Heart right ventricle (tissue), 16 donors: ENCODE measurements at places on chromosomes 5 and 9. TPM values are rescaled to one million over a fixed set of nuclear protein-coding genes. Genes with fewer than 3 reads are reported as not detected.

SPATA6L gene
- total RNA-seq = 1.5 TPM

DNA sequence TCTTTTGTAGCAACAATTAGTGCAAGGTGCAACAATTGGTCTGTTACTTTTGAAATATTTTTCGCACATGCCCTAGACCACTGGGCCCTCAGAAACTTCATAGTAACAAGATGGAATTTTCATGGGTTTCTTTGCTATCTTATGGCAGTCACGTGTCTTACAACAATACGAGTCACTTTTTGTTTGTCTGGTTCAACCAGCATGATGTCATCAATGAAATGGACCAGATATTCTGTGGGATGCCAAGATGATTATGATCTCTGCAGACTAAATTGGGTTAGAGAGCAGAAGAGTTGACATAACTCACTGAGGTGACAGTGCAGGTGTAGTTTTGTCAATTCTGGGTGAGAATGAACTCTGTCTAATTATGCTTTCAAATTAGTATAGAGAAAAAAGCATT is 239.6 kb upstream of the RIOK2 start:
- no peak overlapping the region for H3K4me3 ChIP-seq
- H3K27me3 ChIP-seq = no peaks in the 10 kb centered on the region

- peak overlapping the region; percentile 59 for H3K27ac ChIP-seq
- no peak overlapping the region for H3K4me3 ChIP-seq
- peaks cover 24% of the 10 kb centered on the region for H3K4me1 ChIP-seq
- peak; percentile 24 for DNase-seq
- no peaks in the 10 kb centered on the region for H3K36me3 ChIP-seq
Measured at GRCh38 chr5:123875561-123876275, 363.7 kb downstream of the CSNK1G3 start.

- H3K4me3 ChIP-seq = no peak overlapping the region
- no peak overlapping the region for H3K27ac ChIP-seq
- no peak for DNase-seq
- no peaks in the 10 kb centered on the region for H3K36me3 ChIP-seq
- H3K4me1 ChIP-seq = no peaks in the 10 kb centered on the region
- H3K27me3 ChIP-seq = no peaks in the 10 kb centered on the region
Measured at GRCh38 chr5:124200381-124200780, 546.1 kb downstream of the ZNF608 start.

GRCh38 chr9:130345897-130346385 is 80.4 kb downstream of the HMCN2 start:
- no peak overlapping the region for H3K4me3 ChIP-seq
- H3K36me3 ChIP-seq = no peaks in the 10 kb centered on the region
- H3K27me3 ChIP-seq = no peaks in the 10 kb centered on the region
- no peak for DNase-seq
- no peaks in the 10 kb centered on the region for H3K4me1 ChIP-seq
- no peak overlapping the region for H3K27ac ChIP-seq

GRCh38 chr5:146699138-146699537 is 179.4 kb downstream of the PPP2R2B start:
- no peak overlapping the region for H3K27ac ChIP-seq
- no peak for DNase-seq
- H3K27me3 ChIP-seq = no peaks in the 10 kb centered on the region
- H3K4me3 ChIP-seq = no peak overlapping the region
- no peaks in the 10 kb centered on the region for H3K4me1 ChIP-seq
